Endodermal cell (in vitro differentiated cells): ENCODE measurements at places on chromosomes 2 and 18. TPM values are rescaled to one million over a fixed set of nuclear protein-coding genes. Genes with fewer than 3 reads are reported as not detected.
A peak's percentile ranks its signal among the peaks of the same experiment; 100 is the strongest.

ACOXL gene
- total RNA-seq, result 8.9 to 11.7 TPM (median 10.7 TPM) in 3 replicates

PPIL3 gene
- total RNA-seq, result 60.5 to 65.0 TPM (median 61.3 TPM) in 3 replicates

- H3K4me3 ChIP-seq, result no peak overlapping the region
- DNase-seq, result no peak
- no peaks in the 10 kb centered on the region for H3K27me3 ChIP-seq
- peaks cover 3% of the 10 kb centered on the region for H3K4me1 ChIP-seq
These were observed 67.6 kb downstream of the SDC1 start for GRCh38 chr2:20157193-20157891.

SULT1C2 gene
- total RNA-seq, result 0.92 to 1.4 TPM (median 1.00 TPM) in 3 replicates

GRCh38 chr2:145906354-145906753 lies 1386.4 kb upstream of the ZEB2 start:
- H3K4me1 ChIP-seq, result no peaks in the 10 kb centered on the region
- no peaks in the 10 kb centered on the region for H3K27me3 ChIP-seq
- no peak overlapping the region for H3K27ac ChIP-seq

GRCh38 chr2:214630402-214631045 lies 179.0 kb downstream of the BARD1 start:
- peak overlapping the region; percentile 77 for H3K4me3 ChIP-seq
- peak; percentile 71 for DNase-seq
- no peaks in the 10 kb centered on the region for H3K27me3 ChIP-seq
- H3K36me3 ChIP-seq, result no peaks in the 10 kb centered on the region
- H3K27ac ChIP-seq, result no peak overlapping the region

GRCh38 chr2:217027414-217027813 lies 167.6 kb upstream of the TNP1 start:
- no peak overlapping the region for H3K27ac ChIP-seq
- H3K27me3 ChIP-seq, result no peaks in the 10 kb centered on the region
- no peak overlapping the region for H3K4me3 ChIP-seq

- DNase-seq, result no peak
- no peak overlapping the region for H3K4me3 ChIP-seq
- peaks cover 2% of the 10 kb centered on the region for H3K4me1 ChIP-seq
- H3K27ac ChIP-seq, result no peak overlapping the region
- no peaks in the 10 kb centered on the region for H3K36me3 ChIP-seq
- H3K27me3 ChIP-seq, result no peaks in the 10 kb centered on the region
These were observed 4.4 kb upstream of the RNF103 start for GRCh38 chr2:86628091-86628522.

ERMN gene
- total RNA-seq, result 0.09 to 1.7 TPM (median 0.55 TPM) in 3 replicates

- peaks cover 6% of the 10 kb centered on the region for H3K36me3 ChIP-seq
- no peaks in the 10 kb centered on the region for H3K27me3 ChIP-seq
- no peak overlapping the region for H3K4me3 ChIP-seq
- peaks cover 18% of the 10 kb centered on the region for H3K4me1 ChIP-seq
These were observed 6.7 kb downstream of the TMBIM1 start for GRCh38 chr2:218285604-218286003.

DNA sequence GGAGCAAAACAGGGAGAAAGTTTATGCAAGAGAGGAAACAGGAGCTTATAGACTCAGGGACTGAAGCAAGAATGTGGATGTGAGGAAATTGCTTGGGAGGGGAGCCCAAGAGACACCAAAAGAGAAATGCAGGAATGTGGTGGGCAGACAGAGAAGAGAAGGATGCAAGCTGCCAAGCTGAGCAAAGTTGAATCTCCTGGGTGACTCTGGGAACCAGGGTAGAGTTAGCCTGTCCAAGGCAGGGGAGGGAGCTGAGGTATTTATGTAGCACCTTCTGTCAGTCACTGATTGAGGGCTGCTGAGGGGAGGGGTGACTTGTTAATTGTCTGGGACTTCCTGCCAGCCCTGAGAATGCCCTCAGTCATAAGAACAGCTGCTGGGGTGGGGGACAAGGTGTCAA lies 464.3 kb downstream of the NBAS start:
- no peaks in the 10 kb centered on the region for H3K4me1 ChIP-seq
- H3K36me3 ChIP-seq, result no peaks in the 10 kb centered on the region
- no peaks in the 10 kb centered on the region for H3K27me3 ChIP-seq
- H3K4me3 ChIP-seq, result no peak overlapping the region
